NCI-H2081 (cell line): ENCODE measurements at places on chromosomes 7 and 10.

DNA sequence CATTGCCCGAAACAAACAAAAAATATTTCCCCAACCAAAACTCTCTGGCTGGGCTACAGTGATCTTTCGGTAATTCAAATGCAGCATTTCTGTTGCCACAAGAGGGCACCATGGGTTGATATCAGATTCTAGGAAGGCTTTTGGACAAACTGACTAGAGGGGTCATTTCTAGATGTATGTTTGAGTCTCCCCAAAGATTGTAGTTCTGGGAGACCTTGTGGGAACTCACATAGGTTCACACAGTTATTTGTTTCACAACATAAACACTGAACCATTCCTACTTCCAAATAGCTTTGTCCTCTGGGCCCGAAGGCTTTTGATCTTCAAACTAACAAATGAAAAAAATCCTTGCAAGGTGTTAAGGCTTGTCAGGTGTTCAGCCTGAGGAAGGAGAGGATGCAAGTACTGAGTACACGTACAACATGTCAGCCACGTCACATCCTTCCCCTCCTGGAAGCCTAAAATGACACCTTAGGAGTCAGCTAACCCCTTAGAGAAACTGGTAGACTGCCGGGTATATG, 37.0 kb upstream of the IL15RA start:
- DNase-seq = peak; percentile 1

DNA sequence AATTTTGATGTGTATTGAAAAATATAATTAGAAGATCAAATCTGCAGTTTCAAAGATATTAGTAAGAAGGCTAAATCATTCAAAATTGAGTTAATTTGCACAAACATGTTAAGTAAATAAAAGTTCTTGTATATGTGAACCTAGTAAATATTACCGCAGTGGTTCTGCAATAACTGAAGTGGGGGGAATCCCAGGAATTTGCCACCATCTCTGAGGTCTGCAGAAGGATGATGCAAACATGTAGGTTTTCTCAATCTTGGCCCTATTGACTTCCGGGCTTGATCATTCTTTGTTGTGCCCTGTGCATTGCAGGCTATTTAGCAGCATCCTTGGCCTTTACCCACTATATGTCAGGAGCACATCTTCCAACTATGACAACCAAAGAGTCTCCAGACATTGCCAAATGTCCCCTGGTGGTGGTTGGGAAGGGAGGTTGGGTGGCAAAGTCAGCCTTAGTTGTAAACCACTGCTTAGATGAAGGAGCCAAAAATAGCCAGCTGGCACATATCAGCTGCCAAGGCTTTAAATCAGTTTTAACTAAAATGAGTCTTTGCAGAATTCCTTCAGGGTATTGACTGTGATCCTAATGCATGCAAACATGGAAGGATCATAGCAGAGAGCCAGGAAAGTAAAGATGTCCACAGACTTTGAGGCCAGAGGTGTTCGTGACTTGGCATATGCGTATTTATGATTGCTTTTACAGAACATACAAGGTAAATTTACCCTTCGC, 146.3 kb downstream of the TRIL start:
- DNase-seq = no peak

DNA sequence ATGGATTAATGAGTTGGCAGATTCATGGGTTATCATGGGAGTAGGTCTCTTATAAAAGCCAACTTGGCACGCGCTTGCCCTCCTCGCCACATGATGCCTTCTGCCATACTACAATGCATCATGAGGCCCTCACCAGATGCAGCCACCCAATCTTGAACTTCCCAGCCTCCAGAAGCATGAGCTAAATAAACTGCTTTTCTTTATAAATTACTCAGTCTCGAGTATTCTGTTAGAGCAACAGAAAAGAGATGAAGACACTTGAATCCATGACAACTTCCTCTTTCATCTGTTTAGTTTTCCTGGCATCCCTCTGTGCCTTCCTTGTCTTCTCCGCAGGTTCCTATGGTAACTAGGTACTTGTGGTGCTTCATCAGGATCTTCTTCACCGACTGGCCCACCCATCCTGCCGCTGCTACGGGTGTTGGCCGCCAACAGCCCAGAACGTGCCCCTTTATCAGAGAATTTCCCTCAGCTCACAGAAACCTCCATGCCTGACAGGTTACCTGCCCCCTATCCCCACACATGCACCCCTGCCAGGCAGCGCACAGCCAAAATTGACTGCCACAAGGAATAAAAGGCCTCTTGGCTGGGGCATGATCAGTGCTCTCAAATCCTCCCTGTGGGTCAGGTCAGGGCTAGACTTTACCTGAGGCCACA, 28.0 kb upstream of the PPIF start:
- no peak for DNase-seq

DNA sequence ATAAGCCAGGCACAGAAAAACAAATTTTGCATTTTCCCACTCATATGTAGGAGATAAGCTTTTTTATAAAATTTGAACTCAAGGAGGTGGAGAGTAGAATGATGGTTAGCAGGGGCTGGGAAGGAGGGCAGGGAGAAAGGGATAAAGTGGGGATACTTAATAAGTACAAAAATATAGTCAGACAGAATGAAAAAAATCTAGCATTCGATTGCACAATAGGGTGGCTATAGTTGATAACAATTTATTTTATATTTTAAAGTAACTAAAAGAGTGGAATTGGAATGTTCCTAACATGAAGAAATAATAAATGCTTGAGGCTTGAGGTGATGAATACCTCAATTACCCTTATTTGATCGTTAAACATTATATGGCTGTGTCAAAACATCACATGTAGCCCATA, 415.7 kb upstream of the STEAP1 start:
- no peak for DNase-seq

DNA sequence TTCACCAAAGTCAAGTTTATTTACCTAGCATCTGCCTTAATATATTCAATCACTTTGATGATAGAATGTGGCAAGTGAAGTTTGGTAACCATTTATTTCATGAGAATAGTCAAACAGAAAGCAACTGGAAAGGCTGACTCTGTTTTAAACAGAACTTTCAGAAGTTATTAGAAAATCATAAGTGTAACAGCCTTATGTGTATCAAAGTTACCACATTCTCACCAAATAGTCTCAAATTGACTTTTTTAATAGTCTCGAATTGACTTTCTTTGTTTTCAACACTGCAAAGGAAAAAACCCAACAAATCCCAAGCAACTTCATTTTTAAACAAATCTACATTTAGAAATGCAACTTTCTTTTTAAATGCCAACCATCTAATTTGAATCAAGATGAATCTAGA, 29.5 kb downstream of the NAMPT start:
- DNase-seq = no peak

DNA sequence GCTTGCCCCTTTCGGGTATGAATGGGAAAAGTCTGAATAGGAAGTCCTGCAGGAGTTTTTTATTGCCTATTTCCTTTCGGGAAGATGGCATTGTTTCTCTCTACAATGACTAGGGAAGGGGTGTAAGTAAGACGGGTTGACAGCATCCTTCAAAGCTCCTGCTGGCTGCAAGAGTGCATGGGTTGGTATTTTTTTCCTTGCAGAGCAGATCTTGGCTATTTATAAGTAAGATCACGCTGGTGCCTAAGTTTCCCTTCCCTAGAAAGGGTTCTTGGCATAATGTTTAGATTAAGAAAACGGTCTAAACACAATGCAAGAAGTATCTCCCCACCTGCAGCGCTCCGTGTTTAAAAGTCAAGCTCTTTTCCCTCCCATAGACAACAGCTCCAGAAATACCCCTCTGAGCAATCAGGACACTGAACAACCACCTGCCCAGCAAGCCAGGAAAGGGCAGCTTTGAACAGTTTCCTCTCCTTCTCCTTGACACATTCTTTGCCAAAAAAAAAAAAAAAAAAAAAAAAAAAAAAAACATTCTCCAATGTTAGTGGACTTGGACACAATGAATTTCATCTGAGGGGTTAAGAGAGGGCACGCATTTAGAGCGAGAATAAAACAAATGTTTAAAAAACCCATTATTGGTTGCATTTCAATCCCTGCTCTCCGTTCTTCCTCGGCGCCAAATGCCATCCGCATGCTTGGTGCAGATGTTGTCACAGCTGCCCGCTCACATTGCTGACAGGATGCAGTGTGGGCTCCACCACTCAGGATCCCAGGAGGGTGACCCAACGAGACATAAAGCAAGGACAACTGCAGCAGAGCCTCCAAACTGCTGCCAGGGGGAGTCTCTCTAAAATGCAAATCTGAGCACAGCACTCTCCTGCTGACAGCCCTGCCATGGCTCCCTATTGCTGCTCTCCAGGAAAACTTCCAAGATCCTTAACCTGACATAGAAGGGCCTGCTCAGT, 427.4 kb upstream of the MGMT start:
- no peak for DNase-seq

DNA sequence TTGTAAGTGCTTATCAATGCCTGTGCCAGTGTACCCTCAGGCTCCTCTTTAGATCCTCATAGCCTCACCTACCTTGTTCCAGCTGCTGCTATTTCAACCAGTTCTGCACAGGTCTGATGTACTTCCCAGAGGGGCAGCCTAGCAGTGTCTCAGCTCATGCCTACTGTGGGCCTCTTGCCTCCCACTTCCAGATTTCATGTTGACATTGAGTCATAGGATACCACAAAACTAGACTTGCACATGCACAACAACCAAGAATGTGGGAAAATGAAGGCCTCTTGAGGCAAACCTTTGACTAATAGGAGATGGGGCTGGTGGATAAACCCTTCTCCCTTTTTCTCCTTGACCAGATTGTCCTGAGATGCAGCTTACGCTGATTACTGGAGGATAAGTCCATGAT, 31.0 kb downstream of the PON3 start:
- no peak for DNase-seq

GRCh38 chr7:138934861-138935260, 46.3 kb downstream of the KIAA1549 start:
- no peak for DNase-seq

DNA sequence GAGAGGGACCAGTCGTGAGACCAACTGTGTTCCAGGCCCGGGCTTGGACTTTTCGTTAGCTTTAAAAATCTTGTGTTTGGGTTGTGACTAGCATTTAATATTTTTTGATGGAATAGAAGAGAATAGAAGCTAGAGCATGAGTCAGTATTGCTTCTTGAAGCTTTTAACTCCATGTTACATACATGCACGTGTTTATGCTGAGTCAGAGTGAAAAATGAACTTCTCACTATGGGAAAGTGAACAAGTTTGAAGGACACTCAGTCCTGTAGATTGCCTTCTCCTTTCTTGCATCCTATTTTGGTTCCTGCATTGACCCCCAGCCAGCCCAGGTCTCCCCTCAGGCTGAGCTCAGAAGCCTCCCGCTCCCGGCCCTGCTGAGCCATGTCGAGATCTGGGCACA, 31.8 kb downstream of the GHRHR start:
- no peak for DNase-seq

DNA sequence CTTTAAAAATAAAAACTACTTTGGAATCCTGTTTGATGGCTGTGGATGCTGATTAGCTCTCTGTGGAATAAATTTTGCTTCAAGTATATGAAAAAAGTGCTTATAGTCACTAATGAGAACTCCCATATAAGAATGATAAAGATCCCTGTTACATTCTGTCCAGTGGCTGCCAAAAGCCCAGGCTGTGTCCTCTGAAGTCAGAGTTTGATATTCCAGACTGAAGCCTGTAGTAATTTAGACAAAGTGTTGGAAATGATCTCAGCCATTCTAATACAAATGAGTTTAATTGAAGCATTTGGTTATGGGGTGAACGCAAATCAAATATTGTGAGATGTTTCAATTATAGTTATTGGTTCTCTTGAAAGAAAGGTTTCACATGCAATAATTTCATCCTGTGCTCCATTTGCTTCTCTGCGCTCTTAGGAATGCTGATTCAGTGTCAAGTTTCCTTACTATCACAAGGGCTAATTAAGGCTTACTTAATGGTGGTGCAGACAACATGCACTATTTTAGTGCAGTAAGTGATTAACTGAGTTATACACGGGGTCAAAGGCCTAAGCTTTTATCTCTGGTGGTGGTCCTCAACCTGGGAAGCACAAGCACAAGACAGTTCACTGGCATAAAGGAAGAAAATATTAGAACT, 867.6 kb downstream of the SORCS1 start:
- no peak for DNase-seq

DNA sequence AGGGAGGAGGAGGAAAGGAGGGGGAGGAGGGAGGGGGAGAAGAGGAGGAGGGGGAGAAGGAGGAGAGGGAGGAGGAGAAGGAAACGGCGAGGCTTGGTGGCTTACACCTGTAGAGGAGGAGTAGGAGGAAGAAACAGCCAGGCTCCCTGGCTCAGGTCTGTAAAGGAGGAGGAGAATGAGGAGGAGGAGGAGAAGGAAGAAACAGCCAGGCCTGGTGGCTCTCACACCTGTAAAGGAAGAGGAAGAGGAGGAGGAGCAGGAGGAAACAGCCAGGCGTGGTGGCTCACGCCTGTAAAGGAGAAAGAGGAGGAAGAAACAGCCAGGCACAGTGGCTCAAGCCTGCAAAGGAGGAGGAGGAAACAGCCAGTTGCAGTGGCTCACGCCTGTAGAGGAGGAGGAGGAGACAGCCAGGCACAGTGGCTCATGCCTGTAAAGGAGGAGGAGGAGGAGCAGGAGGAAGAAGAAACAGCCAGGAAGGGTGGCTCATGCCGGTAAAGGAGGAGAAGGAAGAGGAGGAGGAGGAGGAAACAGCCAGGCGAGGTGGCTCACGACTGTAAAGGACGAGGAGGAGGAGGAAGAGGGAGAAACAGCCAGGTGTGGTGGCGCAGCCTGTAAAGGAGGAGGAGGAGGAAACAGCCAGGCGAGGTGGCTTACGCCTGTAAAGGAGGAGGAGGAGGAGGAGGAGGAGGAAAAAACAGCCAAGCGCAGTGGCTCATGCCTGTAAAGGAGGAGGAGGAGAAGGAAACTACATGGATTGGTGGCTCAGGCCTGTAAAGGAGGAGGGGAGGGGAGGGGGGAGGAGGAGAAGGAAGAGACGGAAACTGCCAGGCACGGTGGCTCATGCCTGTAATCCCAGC, 14.9 kb upstream of the CRCP start:
- peak; percentile 23 for DNase-seq

- peak; percentile 95 for DNase-seq
Observed at GRCh38 chr7:123748734-123749536, at the start of gene WASL. Gene WASL (minus strand): TSS chr7:123749003. CDS start chr7:123748734, 269 bp downstream.

- DNase-seq = no peak
Observed at GRCh38 chr10:100223879-100224278, 5.5 kb downstream of the CHUK start.

DNA sequence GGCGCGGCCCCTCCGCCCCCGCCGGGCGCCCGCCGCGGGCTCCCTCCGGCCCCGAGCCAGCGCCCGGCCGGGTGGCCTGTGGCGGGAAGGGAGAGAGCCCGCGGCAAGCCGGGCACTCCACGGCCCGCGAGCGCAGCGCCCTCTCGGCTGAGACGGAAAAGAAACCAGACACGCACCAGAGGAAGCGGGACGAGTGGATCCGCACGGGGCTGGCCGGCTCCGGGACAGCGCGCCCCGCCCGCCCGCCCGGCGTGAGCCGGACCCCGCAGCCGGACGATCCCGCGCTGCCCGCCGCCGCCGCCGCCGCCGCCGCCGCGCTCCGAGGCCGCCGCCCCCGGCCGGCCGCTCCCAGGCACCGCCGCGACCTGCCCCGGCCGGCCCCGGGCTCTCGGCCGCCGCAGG, 300 bp downstream of the ARHGAP21 start:
- DNase-seq = no peak

GRCh38 chr10:43044961-43045621, 31.8 kb upstream of the RET start:
- DNase-seq = no peak
